T-helper 9 cell (primary cell): ENCODE measurements at places on chromosomes 16 and 17.

GRCh38 chr16:10521681-10522274 is 58.6 kb downstream of the EMP2 start:
- peak; percentile 14 for DNase-seq

GRCh38 chr16:2511128-2511800 is 2.5 kb upstream of the ATP6V0C start:
- DNase-seq, result no peak

GRCh38 chr16:57131351-57131970 is 39.1 kb downstream of the CPNE2 start:
- no peak for DNase-seq

- DNase-seq, result peak; percentile 73
These were observed 11.2 kb downstream of the PIK3R5 start for GRCh38 chr17:8954339-8954738.

GRCh38 chr17:47316311-47316710 is 7.4 kb upstream of the EFCAB13 start:
- DNase-seq, result no peak

DNA sequence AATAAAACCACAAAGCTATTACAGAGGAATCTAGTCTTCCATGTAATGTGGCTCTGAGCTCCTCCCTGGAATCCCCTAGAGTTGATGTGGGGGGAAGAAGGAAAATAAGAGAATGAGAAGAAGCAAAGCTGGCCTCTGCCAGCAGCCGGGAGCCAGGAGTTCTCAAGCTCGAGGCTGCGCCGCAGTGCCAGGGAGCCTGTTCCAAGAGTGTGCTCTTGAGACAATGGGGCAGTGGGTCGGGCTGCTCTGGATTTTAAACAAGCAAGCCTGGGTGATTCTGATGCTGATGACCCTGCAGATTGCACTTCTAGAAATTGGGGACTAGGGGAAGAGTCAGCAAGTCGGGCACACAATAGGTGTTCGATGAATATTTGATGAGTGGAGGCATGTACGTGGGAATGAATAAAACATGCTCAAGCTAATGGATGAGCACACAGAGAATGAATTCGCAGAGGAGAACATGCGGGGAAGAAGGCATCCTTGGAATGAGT is 119.9 kb downstream of the CMIP start:
- no peak for DNase-seq

DNA sequence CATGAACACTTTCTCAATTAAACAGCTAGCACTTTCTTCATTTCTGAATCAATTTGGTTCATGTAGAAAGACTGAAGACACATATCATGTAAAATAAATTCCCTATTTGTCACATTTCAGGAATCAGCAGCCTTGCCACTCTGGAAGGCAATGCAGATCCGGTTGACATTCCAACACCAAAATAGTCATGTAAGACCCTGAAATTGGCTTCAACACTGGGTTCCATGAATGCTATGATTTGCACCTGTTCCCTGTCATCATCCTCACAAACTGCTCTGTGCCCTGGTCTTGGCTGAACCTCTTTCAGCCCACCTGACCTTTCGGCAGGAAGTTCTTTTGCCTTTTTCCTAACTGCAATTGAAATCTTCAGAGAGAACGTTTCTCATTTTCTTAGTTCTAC is 156.9 kb downstream of the CDH8 start:
- no peak for DNase-seq

- DNase-seq, result no peak
These were observed at the start of gene HBM for GRCh38 chr16:165539-166374. TSS of gene HBM (plus strand) at chr16:165978. CDS start at chr16:165998, 20 bp downstream.

DNA sequence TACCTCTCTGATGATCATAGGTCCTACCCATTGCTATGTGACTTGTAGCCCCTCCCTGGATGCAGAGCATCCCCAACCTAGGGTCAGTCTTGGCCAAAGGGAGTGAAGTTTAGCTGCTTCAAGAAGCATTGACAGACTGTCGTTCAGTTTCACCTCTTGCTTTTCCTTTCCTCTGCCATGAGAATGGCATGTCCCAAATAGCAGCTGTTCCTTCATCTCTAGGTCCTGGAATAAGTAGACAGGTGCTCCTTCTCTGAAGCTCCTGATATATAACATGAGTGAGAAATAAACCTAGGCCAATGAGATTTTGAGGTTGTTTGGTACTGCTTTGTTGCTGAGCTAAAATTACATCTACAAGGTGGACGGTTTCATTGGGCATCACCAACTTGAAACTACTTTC is 204.5 kb upstream of the CACNG5 start:
- no peak for DNase-seq

- DNase-seq, result no peak
These were observed 129.1 kb upstream of the LHX1 start for GRCh38 chr17:36808180-36808661.

DNA sequence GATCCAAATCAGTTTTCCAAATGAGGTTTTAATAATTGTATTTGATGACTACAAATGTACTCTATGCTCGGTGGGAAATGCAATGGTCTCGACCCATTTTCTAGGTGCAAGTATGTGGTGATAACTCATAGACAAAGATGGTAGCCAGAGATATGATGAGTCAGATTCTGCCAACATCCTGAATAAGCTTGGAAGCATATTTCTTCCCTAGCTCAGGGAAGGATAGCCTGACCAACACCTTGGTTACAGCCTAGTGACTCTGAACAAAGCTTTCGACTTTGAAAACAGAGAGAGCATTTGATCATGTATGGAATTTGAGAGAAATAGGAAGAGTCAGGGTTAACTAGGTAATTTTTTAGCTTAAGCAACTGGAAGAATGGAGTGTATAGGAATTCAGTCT is 128.3 kb upstream of the MYOCD start:
- no peak for DNase-seq

DNA sequence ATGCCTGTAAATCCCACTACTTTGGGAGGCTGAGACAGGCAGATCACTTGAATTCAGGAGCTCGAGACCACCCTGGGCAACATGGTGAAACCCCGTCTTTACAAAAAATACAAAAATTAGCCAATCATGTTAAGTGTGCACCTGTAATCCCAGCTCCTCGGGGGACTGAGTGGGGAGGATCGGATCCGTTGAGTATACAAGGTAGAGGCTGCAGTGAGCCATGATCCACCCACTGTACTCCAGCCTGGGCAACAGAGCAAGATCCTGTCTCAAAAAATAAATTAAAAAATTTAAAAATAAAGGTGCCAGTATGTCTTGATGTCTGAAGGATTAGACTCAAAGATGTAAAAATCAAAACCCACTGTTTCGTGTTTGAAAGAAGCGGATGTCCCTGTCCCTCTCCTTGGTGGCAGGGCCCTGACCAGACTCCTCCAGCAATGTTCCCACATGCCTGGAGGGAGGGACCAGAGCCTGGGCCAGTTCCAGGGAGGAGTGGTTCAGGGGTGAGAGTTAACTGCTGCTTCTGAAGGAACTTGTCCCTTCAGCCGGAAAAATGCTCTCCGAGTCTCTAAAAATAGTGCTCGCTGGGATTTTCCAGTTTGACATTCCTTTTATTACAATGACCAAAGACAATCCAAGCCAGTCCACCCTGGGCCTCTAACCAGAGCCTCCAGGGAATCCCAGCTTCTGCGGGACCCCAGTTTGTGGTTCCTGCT is 9.4 kb upstream of the CMTM4 start:
- DNase-seq, result no peak

- no peak for DNase-seq
These were observed 313.3 kb upstream of the CCL2 start for GRCh38 chr17:33941744-33942143.

DNA sequence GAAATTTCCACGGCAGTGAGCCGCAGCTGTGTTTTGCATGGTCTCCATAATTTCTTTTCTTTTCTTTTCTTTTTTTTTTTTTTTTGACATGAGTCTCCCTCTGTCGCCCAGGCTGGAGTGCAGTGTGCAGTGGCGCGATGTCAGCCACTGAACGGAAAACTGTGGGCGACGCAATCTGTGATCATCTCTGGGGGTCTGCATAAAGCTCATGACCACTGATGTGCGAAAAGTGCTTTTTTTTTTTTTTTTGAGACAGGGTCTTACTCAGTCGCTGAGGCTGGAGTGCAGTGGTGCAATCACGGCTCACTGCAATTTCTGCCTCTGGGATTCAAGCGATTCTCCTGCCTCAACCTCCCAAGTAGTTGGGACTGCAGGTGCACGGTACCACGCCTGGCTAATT is 117.6 kb downstream of the ABCC6 start:
- DNase-seq, result no peak

DNA sequence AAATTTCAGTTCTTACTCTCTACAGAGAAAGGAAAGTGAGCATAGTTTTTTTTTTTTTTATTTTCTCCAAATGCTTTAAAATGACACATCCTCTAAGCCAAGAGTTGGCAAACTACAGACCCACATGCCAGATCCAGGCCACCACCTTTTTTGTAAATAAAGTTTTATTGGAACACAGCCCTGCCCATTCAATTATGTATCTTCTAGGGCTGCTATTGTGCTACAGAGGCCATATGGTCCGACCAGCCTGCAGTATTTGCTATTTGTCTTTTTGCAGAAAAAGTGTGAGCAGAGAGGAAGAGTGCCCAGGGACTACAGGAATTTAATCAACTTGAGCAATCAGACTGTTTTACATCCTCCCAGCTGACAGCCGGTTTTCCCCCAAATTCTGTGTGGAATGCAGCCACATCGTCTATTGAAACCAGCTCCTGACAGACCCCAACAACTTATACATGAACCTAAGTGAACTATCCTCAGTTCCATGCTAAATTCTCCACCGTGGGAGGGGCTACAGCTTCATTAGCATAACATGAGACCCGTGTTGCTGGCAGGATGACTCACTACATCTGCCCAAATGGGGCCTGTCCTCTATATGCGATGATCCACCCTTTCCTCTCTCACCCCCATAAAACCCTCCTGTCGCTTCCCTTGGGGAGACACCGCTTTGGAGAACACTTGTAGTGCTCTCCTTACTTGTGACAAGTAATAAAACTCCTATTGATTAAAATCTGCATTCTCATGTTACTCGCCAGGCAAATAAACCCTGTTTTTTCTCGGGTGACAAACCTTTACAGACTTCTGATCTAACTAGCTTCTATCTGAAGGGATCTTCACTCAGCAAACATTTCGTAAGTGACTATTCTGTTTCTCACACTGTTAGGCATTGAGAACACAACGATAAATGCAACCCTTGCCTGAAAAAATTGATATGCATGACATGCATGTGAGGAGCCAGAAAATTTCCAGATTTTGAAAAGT is 149.4 kb upstream of the HS3ST3A1 start:
- no peak for DNase-seq
